ENCODE measurements at places on chromosomes 3 and 15. TPM values are rescaled to one million over a fixed set of nuclear protein-coding genes. Genes with fewer than 3 reads are reported as not detected.

Gene ACP3
- polyA plus RNA-seq, result 58.6 TPM

Gene GP5
- 0.51 TPM for polyA plus RNA-seq

Gene RTP1
- polyA plus RNA-seq, result not detected

Gene LRTM1
- polyA plus RNA-seq, result not detected

Gene PRR23E
- polyA plus RNA-seq, result not detected

Gene SPINT1
- polyA plus RNA-seq, result 76.8 TPM

Gene LRRC34
- polyA plus RNA-seq, result 9.5 TPM

Gene RABL3
- 28.9 TPM for polyA plus RNA-seq

Gene CD80
- polyA plus RNA-seq, result 0.27 TPM

Gene SPATA12
- polyA plus RNA-seq, result 0.12 TPM

Gene FOXL2
- polyA plus RNA-seq, result not detected

Gene DLEC1
- 0.48 TPM for polyA plus RNA-seq

Gene AQP9
- 0.26 TPM for polyA plus RNA-seq
